ENCODE measurements at places on chromosomes 13 and 19.

DNA sequence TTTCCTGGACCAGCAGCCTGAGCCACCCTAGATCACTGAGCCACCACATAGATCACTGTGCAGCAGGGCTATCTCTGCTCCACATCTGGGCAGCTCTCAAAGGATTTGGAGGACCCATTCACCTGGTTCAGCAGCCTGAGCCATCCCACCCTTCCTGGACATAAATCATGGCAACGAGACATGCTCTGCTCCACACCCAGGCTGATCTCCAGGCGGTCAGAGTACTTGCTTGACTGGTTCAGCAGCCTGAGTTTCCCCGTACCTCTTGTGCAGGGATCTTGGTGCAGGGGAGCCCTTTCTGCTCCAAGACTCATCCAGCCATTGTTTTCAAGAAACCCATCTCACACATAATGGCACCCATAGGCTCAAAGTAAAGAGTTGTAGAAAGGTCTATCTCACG is 195.3 kb downstream of the LIG4 start:
- no peak for DNase-seq
- H3K27ac ChIP-seq: no peak overlapping the region

DNA sequence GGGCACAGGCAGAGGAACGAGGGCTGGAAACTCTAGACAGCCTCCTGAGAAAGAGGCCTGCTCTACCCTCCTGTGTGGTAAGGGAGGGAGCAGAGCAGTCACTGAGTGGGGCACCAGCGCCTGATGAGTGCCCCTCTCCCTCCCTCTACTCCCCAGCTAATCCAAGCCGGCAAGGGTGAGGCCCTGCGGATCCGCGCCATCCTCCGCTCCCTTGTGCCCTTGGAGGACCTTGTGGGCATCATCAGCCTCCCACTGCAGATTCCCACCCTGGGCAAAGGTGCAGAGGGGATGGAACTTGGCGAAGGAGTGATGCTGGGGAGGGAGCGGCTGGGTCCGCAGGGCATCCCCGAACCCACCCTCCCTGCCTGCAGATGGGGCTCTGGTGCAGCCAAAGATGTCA is 67.0 kb downstream of the RYR1 start:
- H3K27ac ChIP-seq: no peak overlapping the region
- no peak for DNase-seq
- no peak overlapping the region for H3K4me3 ChIP-seq
- no peaks in the 10 kb centered on the region for H3K4me1 ChIP-seq
- no peaks in the 10 kb centered on the region for H3K27me3 ChIP-seq

GRCh38 chr19:8361921-8362793 is 1.8 kb upstream of the ANGPTL4 start:
- peak overlapping the region; percentile 94 for H3K27ac ChIP-seq
- H3K4me3 ChIP-seq: peak overlapping the region; percentile 73
- peak; percentile 100 for DNase-seq
- peaks cover 27% of the 10 kb centered on the region for H3K4me1 ChIP-seq
- no peaks in the 10 kb centered on the region for H3K27me3 ChIP-seq
- peaks cover 5% of the 10 kb centered on the region for H3K36me3 ChIP-seq

GRCh38 chr13:73368608-73369007 is 309.8 kb downstream of the KLF5 start:
- peaks cover 21% of the 10 kb centered on the region for H3K4me1 ChIP-seq
- peak overlapping the region; percentile 83 for H3K27ac ChIP-seq
- peak; percentile 91 for DNase-seq

DNA sequence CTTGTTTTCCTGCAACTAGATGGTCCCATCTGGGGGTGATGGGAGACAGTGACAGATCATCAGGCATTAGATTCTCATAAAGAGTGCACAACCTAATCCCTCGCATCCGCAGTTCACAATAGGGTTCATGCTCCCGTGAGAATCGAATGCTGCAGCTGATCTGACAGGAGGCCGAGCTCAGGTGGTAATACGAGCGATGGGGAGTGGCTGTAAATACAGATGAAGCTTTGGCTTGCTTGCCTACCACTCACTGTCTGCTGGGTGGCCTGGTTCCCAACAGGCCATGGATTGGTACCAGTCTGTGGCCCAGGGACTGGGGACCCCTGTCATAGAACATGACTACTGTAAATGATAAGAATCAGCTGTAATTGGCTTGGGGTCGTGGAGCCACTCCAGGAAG is 28.0 kb downstream of the WDR88 start:
- H3K4me1 ChIP-seq: no peaks in the 10 kb centered on the region
- H3K36me3 ChIP-seq: no peaks in the 10 kb centered on the region
- no peak for DNase-seq
- no peak overlapping the region for H3K4me3 ChIP-seq
- no peaks in the 10 kb centered on the region for H3K27me3 ChIP-seq

DNA sequence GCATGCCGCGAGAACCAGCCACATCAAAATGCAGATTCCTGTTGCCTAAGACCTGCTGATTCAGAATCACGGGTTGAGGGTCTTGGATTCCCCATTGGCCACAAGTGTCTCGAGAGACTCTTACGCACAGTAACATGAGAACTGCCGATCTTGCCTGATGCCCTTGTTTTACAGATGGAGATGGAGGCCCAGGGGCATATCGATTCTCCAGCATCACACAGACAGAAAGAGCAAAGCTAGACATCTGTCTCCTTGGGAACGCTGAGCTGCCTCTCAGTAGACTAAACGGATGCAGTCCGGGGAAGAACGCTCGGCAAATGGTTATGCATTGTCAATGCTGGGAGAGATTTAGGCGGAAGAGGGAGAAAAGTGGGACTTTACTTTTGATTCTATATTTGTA is 5.4 kb downstream of the NLRP12 start:
- no peaks in the 10 kb centered on the region for H3K36me3 ChIP-seq
- H3K27ac ChIP-seq: no peak overlapping the region
- no peaks in the 10 kb centered on the region for H3K27me3 ChIP-seq
- no peaks in the 10 kb centered on the region for H3K4me1 ChIP-seq
- no peak overlapping the region for H3K4me3 ChIP-seq
- DNase-seq: no peak

GRCh38 chr19:35557539-35558399 is 5.7 kb downstream of the ATP4A start:
- no peaks in the 10 kb centered on the region for H3K36me3 ChIP-seq
- DNase-seq: no peak
- peaks cover 34% of the 10 kb centered on the region for H3K27me3 ChIP-seq
- H3K4me1 ChIP-seq: no peaks in the 10 kb centered on the region

GRCh38 chr13:111531505-111531904 is 211.1 kb downstream of the TEX29 start:
- no peaks in the 10 kb centered on the region for H3K36me3 ChIP-seq
- no peaks in the 10 kb centered on the region for H3K4me1 ChIP-seq
- H3K27ac ChIP-seq: no peak overlapping the region
- no peaks in the 10 kb centered on the region for H3K27me3 ChIP-seq
- peak; percentile 1 for DNase-seq

DNA sequence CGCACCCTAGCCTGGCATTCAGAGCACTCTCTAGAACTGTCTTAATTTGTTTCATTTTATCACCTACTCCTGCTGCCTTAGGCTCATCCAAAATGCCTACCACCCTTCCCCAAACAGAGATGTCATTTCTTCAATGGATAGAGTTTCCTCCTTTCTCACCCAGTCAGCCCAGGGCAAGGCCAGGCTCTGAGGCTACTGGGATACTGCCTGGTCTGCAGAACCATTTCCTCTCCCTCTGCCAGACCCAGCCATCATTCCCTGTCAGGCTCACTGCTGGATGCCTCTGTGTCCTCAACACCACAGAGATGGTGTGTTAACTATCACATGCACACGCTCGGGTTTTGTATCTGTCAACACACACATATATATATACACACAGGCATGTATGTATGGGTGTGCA is 47.2 kb downstream of the C13orf42 start:
- H3K27ac ChIP-seq: no peak overlapping the region
- no peak for DNase-seq
- H3K36me3 ChIP-seq: no peaks in the 10 kb centered on the region
- peaks cover 38% of the 10 kb centered on the region for H3K27me3 ChIP-seq
- H3K4me1 ChIP-seq: peaks cover 9% of the 10 kb centered on the region

GRCh38 chr19:10079031-10079453 is 7.1 kb upstream of the SHFL start:
- H3K4me3 ChIP-seq: no peak overlapping the region
- no peaks in the 10 kb centered on the region for H3K4me1 ChIP-seq
- H3K36me3 ChIP-seq: no peaks in the 10 kb centered on the region
- H3K27me3 ChIP-seq: peaks cover 41% of the 10 kb centered on the region
- peak; percentile 15 for DNase-seq

DNA sequence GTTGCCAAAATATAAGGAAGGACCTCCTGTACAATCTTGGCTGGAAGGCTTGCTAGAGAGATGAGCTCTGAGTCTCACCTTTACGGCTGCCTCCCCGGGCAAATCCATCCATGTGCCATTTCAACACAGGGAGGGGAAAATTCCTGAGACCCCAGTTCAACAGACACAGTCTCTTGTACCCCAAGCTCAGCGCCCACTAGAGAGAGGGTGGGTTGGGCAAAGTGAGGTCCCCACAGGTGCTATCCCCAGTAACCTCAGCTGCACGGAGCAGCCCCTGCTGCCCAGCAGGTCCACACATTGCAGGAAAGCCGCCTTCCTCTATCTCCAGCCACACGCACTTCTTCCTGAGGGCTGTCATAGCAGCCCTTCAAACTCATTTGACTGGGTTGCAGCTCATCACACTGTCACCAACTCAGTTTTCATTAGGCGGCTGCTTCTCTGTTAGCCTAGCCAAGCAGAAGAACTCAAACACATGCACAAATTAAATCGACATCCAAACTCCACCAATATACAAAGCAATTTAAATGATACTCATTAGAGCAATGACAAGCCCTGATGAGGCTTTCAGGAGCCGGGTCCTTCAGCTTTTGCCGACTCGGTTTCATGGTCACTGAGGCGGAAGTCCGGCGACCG is 80.4 kb downstream of the TSHZ3 start:
- no peak overlapping the region for H3K4me3 ChIP-seq
- no peak for DNase-seq
- no peaks in the 10 kb centered on the region for H3K27me3 ChIP-seq
- no peak overlapping the region for H3K27ac ChIP-seq

DNA sequence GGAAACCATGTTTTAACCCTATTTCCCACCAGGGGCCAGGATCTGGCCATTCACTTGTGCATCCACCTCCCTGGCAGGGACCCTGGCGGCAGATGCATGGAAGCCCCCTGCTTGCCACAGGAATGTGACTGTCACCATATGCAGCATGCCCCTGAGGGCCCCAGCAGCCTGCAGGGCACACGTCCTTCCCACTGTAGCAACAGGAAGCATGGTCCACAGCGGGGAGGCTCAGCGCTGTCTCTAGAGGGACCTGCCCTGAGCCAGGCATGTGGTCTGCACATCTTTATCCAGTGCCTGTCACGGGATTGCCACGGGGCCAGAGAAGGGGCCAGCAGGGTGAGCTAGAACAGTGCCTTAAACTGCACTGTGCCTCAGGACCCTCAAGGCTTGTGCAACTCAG is 34.9 kb upstream of the MCF2L start:
- no peak overlapping the region for H3K4me3 ChIP-seq
- H3K27ac ChIP-seq: no peak overlapping the region
- peaks cover 3% of the 10 kb centered on the region for H3K4me1 ChIP-seq
- peaks cover 12% of the 10 kb centered on the region for H3K27me3 ChIP-seq
- no peaks in the 10 kb centered on the region for H3K36me3 ChIP-seq
- no peak for DNase-seq

DNA sequence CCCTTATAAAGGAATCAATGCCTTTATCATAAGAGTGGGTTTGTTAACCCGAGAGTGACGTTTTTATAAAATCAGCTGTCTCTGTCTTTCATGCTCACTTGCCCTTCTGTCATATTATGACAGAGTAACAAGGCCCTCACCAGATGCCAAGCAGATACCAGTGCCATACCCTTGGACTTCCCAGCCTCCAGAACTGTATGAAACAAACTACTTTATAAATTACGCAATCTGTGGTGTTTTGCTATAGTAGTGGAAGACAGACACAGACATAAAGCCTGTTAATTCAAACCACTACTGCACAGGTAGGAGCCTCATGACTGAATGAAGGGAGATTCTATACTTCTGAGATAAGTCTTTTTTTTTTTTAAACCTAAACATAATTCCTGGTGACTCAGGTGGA is 4.6 kb downstream of the VN1R1 start:
- H3K4me1 ChIP-seq: no peaks in the 10 kb centered on the region
- H3K27ac ChIP-seq: no peak overlapping the region
- no peaks in the 10 kb centered on the region for H3K27me3 ChIP-seq
- peaks cover 14% of the 10 kb centered on the region for H3K36me3 ChIP-seq
- H3K4me3 ChIP-seq: no peak overlapping the region

GRCh38 chr13:49579501-49579900 is 5.9 kb downstream of the RCBTB1 start:
- H3K4me1 ChIP-seq: peaks cover 12% of the 10 kb centered on the region
- H3K36me3 ChIP-seq: peaks cover 15% of the 10 kb centered on the region
- no peaks in the 10 kb centered on the region for H3K27me3 ChIP-seq
- no peak for DNase-seq
- no peak overlapping the region for H3K4me3 ChIP-seq

DNA sequence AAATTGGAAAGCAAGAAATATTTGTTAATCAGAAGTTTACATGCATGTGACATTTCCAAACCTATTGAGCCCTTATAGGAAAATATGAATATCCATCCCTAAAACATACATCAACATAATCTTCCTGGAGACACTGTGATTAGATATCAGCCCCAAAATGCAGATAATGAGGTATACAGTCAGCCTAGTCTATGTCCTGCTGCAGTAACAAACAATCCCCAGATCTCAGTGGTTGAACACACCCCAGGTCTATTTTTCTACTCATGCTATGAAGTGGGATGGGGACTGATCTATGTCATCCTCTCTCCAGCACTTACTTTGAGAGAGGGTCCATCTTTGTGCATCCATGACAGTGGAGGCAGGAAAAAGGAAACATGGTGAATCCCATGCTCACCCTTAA is 31.2 kb downstream of the CACNA1A start:
- no peaks in the 10 kb centered on the region for H3K4me1 ChIP-seq
- H3K27ac ChIP-seq: no peak overlapping the region
- no peaks in the 10 kb centered on the region for H3K36me3 ChIP-seq
- no peak for DNase-seq

DNA sequence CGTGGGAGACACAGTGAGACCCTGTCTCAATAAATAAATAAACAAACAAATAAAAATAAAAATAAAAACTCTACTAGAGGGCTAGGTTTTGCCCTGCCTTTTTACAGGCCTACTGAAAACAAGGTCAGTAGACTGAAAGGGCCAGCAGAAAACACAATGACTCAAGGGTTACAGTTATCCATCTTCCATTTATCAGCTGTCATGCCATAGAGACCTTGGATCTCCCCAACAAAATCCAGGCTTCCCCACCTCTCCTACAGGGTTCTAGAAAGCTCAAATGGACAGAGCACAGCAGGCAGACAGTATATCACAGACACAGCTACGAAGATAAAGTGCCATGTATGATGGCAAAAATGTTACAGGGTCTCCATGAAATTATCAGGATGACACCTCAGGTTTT is 54.4 kb downstream of the FOXO1 start:
- no peaks in the 10 kb centered on the region for H3K27me3 ChIP-seq
- no peak overlapping the region for H3K4me3 ChIP-seq
- no peak for DNase-seq
- H3K27ac ChIP-seq: no peak overlapping the region
- H3K36me3 ChIP-seq: peaks cover 95% of the 10 kb centered on the region

- H3K4me3 ChIP-seq: no peak overlapping the region
- no peaks in the 10 kb centered on the region for H3K4me1 ChIP-seq
- DNase-seq: no peak
These were observed 52.1 kb downstream of the ATP8A2 start for GRCh38 chr13:25423831-25424230.

- H3K4me3 ChIP-seq: no peak overlapping the region
- no peaks in the 10 kb centered on the region for H3K27me3 ChIP-seq
- no peak overlapping the region for H3K27ac ChIP-seq
- H3K36me3 ChIP-seq: peaks cover 6% of the 10 kb centered on the region
These were observed 17.3 kb downstream of the DHRS12 start for GRCh38 chr13:51786425-51787265.

- no peaks in the 10 kb centered on the region for H3K36me3 ChIP-seq
- no peaks in the 10 kb centered on the region for H3K4me1 ChIP-seq
- no peak overlapping the region for H3K4me3 ChIP-seq
- no peak overlapping the region for H3K27ac ChIP-seq
These were observed 125.0 kb downstream of the URI1 start for GRCh38 chr19:30066781-30067759.

All from MCF 10A (cell line).